ENCODE measurements at places on chromosomes 12 and 14.

DNA sequence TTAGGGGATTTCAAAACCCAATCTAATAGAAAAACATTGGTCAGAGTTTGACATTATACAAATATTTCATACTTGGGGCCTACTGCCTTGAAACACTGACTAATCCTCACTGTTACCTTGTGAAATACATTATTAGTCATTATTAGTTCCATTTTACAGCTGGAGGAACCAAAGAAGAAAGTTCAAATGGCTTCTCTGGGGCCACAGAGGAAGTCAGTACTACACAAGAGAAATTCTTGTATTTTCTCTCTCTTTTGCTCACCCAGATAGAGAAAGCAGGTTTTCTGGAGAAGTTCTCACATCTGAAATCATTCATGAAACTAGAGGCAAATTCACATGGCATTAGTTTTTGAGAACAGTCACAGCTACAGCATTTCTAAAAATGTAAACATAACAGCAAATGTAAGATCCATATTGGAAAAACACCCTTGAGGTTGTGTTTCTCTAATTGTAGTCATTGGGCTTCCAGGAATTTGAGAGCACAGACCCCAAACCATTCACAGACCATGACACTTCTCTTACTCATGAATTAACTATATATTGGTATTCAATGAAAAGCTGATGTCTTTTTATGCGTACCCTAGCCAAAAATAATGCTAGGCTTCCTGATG lies 83.0 kb downstream of the LLPH start:
- H3K27ac ChIP-seq: no peak overlapping the region
- H3K27me3 ChIP-seq: peaks cover 8% of the 10 kb centered on the region
- H3K36me3 ChIP-seq: no peaks in the 10 kb centered on the region
- DNase-seq: no peak

DNA sequence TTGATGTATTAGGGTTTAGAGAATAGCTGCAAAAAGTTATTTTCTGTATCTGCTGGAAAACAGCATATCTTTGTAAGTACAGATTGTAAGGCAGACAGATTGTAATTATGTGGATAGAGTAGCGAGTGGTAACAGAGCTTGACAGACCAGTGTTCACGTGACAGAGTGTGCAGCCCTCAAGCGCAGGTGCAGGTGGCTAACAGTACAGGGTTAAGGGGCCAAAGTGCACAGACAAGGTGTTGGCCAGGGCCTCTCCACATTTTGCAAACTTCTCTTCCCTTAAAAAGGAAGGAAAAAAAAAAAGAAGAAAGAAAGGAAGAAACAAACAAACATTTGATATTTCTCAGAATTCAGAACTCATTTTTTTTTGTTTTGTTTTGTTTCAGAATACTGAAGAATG lies 25.2 kb upstream of the KLHL42 start:
- H3K4me3 ChIP-seq: no peak overlapping the region
- H3K27ac ChIP-seq: no peak overlapping the region
- H3K4me1 ChIP-seq: no peaks in the 10 kb centered on the region
- peaks cover 24% of the 10 kb centered on the region for H3K36me3 ChIP-seq
- no peaks in the 10 kb centered on the region for H3K27me3 ChIP-seq

DNA sequence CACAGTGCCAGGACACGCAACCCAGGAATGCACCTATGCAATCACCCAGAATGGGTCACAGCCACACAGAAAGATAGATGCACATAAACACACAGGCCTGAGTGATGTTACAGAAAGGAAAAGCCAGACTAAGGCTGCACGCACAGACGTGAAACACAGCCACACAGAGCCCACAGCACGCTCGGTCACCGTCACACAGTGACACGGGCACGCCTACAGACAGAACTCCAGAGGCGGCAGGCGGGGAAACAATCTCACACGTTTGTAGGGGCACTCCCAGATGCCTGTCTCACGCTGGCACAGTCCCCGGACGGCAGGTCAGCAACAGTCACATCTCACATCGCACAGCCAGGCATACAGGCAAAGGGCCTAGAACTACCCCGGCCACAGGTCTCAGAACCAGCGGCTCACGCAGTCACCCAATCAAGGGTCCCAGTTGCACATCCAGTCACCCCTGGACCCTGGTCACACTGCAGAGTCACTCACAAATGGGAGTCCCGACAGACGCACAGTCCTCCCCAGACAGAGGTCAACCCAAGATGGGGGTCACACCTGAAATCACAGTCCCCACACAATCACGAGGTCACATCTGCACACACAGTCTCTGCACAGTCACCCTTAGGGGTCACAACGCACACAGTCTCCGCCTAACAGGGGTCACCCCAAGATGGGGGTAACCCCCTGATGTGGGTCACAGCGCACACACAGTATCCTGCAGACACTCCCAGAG lies 790 bp downstream of the SSH1 start:
- H3K27ac ChIP-seq: peak overlapping the region; percentile 94
- H3K4me3 ChIP-seq: peak overlapping the region; percentile 89
- peaks cover 53% of the 10 kb centered on the region for H3K4me1 ChIP-seq
- H3K27me3 ChIP-seq: no peaks in the 10 kb centered on the region

GRCh38 chr14:68513838-68514607 lies 278.8 kb downstream of the ZFP36L1 start:
- peaks cover 45% of the 10 kb centered on the region for H3K4me1 ChIP-seq
- no peak overlapping the region for H3K27ac ChIP-seq
- no peak for DNase-seq
- H3K36me3 ChIP-seq: no peaks in the 10 kb centered on the region
- no peaks in the 10 kb centered on the region for H3K27me3 ChIP-seq
- H3K4me3 ChIP-seq: no peak overlapping the region

- DNase-seq: no peak
- H3K4me1 ChIP-seq: no peaks in the 10 kb centered on the region
- H3K27me3 ChIP-seq: no peaks in the 10 kb centered on the region
- H3K4me3 ChIP-seq: no peak overlapping the region
Observed at GRCh38 chr14:91731018-91731417, 868 bp downstream of the CATSPERB start.

GRCh38 chr14:95980402-95980801 lies 58.8 kb upstream of the C14orf132 start:
- H3K4me3 ChIP-seq: no peak overlapping the region
- no peak for DNase-seq
- H3K27me3 ChIP-seq: peaks cover 22% of the 10 kb centered on the region
- no peaks in the 10 kb centered on the region for H3K4me1 ChIP-seq
- H3K27ac ChIP-seq: no peak overlapping the region

DNA sequence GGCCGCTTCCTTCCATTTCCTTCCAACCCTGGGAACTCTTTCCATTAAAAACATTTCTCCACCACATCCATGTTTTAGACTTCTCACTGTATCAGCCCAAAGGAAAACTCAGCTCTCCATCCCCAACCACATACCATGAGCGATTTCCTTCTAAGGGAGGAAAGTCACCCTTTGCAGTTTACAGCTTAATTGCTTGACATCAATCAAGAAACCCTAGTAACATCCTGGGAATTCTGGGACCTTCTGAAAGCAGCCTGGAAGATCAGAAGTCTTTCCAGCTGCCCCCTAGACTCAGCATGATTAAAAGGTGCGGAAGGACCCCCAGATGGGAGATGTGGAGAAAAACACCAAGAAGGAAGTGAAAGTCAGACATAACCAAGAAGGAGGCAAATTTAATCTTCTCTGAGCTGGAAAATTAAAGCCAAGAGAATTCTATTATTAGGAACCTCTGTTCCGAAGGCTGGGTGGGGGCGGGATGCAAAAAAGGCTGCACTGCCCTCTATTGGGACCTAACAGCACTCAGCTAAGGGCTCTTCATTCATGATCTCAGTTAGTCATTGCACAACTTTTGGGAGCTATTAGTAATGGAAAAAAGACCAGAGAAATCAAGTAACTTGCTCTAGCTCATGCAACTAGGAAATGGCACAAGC lies 73.3 kb upstream of the PLXNC1 start:
- peak; percentile 73 for DNase-seq
- H3K4me1 ChIP-seq: peaks cover 11% of the 10 kb centered on the region
- no peaks in the 10 kb centered on the region for H3K27me3 ChIP-seq
- H3K36me3 ChIP-seq: no peaks in the 10 kb centered on the region

- H3K4me1 ChIP-seq: peaks cover 48% of the 10 kb centered on the region
- peak; percentile 79 for DNase-seq
- peak overlapping the region; percentile 53 for H3K27ac ChIP-seq
- no peak overlapping the region for H3K4me3 ChIP-seq
- H3K36me3 ChIP-seq: peaks cover 18% of the 10 kb centered on the region
Observed at GRCh38 chr14:59360923-59361794, 104.0 kb downstream of the GPR135 start.

DNA sequence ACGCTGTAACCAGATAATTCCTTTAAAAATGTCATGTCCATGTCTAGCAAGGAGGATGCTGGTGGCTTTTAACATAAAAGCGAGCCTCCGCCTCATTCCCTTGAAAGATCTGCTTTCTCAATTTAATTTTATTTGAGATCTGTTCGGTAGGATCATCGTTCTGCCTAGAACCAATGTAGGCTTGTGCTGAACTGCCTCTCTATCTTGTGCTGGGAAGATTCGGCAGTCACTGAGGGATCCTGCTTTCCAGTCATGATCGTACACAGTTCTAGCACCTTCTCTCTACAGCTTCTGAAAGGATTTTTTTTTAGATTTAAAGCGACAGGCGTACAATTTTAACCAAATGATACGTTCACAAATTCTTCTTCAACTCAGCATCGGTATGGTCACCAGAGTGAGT lies 54.3 kb downstream of the PEBP1 start:
- DNase-seq: no peak
- peak overlapping the region; percentile 26 for H3K27ac ChIP-seq
- no peaks in the 10 kb centered on the region for H3K4me1 ChIP-seq

- no peaks in the 10 kb centered on the region for H3K4me1 ChIP-seq
- DNase-seq: no peak
- peaks cover 31% of the 10 kb centered on the region for H3K36me3 ChIP-seq
- no peak overlapping the region for H3K27ac ChIP-seq
- H3K4me3 ChIP-seq: no peak overlapping the region
Observed at GRCh38 chr14:55353686-55354467, 57.8 kb downstream of the ATG14 start.

DNA sequence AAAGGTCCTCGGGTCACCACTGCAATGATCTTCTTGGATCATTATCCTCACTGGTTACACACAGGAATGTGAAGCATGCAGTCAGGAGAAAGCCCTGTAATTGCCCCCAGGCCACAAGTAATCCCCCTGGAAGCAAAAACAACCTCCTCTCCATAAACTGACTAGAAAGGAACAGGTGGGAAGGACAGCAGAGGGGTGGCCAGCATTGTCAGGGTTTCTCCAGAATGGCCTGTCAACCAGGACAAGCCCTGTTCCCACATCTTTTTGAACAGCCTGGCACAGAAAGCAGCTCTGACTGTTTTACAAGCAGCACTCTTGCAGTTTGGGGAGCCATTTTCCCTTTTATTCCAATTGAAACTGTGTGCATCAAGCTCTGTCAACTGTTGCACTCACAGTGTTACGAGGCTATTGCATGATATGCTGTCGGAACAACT lies 36.1 kb downstream of the TMCC3 start:
- no peaks in the 10 kb centered on the region for H3K27me3 ChIP-seq
- no peaks in the 10 kb centered on the region for H3K36me3 ChIP-seq
- H3K4me1 ChIP-seq: peaks cover 9% of the 10 kb centered on the region
- no peak overlapping the region for H3K4me3 ChIP-seq

DNA sequence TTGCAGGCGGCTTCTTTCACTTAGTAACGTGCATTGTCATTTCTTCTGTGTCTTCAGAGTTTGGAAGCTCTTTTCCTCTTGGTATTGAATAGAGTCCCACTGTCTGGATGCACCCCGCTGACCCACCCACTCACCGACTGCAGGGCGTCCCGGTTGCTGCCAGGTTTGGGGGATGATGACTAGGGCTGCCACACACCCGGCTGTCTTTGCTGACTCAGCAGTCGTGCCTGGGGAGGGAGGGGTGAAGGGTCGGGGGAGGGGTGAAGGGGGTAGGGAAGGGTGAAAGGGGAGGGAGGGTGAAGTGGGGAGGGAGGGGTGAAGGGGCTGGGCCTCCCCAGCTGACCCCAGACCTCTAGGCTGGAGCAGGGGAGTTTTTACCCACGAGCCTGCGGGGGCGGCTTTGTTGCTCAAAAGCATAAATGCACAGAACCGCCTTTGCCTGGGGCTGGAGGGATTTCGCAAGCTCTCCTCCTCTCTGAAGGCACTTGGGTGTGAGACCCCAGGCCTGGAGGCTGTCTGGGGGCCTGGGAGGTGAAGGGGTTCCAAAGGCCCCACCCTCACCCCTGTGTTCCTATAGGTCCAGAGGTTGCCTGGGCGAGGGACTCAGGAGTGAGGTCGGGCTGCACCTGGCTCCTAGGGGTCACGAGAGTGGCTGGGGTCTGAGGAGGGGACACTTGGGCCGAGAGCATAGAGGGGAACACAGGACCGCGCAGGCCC lies 31.3 kb upstream of the ULK1 start:
- DNase-seq: no peak
- peaks cover 9% of the 10 kb centered on the region for H3K4me1 ChIP-seq
- no peaks in the 10 kb centered on the region for H3K36me3 ChIP-seq
- no peak overlapping the region for H3K4me3 ChIP-seq
- no peak overlapping the region for H3K27ac ChIP-seq

GRCh38 chr14:59268011-59268410 lies 79.5 kb downstream of the DAAM1 start:
- DNase-seq: no peak
- no peaks in the 10 kb centered on the region for H3K36me3 ChIP-seq
- H3K27ac ChIP-seq: no peak overlapping the region
- no peaks in the 10 kb centered on the region for H3K27me3 ChIP-seq
- H3K4me1 ChIP-seq: peaks cover 2% of the 10 kb centered on the region
- no peak overlapping the region for H3K4me3 ChIP-seq

GRCh38 chr12:104263026-104263425 lies 40.5 kb upstream of the EID3 start:
- no peaks in the 10 kb centered on the region for H3K4me1 ChIP-seq
- no peaks in the 10 kb centered on the region for H3K27me3 ChIP-seq
- DNase-seq: no peak
- no peaks in the 10 kb centered on the region for H3K36me3 ChIP-seq
- H3K4me3 ChIP-seq: no peak overlapping the region

DNA sequence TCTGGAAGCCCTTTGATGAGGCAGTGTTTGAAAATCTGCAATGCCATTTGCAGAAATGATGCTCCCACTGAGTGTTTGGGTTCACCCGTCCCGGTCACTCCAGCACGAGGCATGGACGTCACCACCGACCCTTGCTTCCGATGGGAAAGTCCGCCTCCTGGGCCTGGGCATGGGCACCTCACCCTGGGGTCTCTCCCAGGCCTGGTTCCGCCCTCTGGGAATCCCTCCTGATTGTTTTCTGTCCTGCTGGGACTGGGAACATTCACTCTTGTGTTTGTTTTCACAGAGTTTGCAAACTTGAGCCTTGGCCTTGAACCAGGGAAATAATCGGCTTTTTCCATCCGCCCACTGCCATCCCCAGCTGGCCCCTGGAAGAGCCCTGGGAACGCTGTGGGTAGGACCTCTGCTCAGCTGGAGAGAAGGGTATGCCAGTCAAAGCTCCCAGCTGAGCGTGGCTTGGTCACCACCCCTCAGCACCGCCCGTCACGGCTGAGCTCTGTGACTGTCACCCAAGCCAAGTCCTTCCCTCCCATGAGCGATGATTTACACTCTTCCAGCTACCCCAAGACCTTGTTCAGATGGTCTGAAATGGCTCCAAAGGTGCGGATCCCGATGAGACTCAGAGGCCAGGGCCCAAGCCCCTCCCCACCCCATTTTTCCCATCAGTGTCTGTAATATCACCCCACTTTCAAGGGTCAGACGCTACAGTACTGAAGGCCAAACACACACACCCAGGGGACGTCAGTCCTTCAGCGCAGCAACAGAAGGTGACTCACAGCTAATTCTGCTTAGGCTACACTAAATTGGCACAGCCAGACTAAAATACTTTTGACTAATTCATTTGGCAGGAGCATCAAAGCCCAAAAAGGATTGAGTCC lies 34.1 kb upstream of the FZD10 start:
- no peaks in the 10 kb centered on the region for H3K4me1 ChIP-seq
- no peaks in the 10 kb centered on the region for H3K27me3 ChIP-seq
